Right kidney (tissue), 9 donors: ENCODE measurements at places on chromosomes 16 and 17.

DNA sequence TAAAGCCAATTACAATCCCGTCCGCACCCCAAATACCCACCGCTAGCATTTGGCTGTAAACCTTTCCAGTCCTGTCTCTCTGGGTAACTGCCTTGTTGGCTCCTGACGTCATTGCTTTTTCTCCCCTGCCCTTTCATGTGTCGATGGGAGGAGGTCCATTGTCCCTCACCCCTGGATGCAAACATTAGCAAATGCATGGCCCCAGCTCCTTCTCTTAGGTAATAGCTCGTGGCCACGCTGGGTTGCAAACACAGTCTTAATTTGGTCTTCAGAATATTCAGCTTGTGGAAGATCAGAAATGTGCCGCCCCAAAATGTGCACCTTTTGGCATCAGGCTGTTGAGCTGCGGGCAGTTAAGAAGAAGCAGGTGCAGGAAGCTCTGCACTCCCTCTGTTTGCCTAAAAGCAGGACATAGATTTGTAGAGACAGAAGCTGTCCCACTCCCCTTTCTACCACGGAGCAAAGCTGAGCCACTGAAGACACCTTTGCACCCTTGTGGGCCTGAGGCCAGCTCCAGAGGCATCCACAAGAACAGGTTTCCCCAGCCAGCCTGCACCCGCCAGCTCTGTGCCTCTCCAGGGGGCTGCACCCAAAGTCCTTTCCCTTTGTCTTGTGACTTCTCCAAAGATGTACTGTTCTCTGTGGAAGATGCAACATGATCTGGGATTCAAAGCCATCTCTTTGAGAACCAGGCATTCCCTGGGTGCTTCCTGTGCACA is 127.3 kb downstream of the MGAT5B start:
- DNase-seq, result no peak

DNA sequence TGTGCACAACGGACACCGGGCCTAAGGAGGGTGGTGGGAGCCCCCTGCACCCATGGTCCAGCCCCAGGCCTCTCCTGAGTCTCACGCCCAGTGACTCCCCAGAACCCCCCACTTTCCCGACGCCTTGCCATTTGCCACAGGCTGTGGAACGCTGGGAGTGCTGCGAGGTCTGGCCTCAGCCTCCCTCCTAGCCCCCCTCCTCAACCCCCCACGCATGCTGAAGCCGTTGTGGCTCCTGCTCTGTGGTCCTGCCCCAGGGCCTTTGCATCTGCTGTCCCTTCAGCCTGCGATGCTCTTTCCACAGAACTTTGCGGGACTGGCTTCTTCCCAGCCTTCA is 226.0 kb upstream of the GSE1 start:
- no peak for DNase-seq

DNA sequence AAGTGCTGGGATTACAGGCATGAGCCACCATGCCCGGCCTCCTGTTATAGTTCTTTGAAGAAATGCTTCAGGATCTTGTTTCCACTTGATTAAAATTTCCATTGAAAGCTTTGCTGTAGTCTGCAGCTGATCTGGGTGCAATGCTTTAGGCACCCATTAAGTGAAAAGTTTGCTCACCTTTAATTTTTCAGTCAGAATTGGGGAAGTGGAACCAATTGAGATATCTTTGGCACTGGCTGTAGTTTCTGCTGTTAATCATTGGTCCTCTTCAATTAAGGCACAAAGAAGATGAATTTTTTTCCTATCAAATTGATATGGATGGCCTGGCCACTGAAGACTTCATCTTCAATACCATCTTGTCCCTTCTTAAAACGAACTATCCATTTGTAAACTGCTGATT is 336.1 kb upstream of the TBX2 start:
- DNase-seq, result no peak

DNA sequence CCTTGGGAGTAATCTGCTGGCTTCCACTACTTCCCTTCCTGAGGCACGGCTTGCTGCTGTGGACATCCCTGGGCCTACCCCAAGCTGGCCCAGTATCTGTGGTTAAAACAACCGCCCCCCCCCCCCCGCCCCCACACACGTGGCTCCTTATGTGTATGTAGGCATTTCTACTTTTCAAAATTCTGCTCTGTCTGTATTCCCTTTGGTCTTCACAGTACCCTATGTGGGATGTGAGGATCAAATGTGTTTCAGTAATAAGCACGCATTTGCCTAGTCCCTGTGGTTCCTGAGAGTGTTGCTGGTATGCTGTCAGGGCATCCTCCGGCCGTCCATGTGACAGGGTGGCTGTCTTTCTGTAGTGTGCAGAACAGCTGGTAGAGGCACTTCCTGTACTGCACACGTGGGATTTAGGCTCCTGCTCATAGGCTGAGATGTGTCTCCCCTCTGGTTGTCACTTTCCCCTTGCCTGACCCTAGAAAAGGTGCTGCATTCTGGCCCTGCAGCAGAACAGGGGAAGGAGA is 2.2 kb downstream of the NT5M start:
- no peak for DNase-seq

DNA sequence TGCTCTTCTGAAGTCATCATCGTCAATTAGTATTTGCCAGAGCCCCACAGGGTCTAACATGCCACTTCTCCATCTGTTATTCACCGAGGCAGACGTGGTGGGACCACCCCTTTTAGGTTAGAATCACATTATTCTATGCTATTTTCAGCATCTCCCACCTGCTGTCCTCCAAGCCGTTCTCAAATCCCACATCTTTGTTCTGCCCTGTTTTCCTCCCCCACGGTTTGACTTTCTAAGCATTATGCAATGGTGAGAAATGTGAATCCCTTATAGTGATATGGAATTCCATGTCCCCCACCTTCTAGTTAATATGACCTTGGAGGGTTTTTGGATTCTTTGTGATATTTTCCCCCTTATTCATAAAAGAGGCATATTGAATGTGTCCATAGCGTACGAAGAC is 634.1 kb upstream of the RBFOX1 start:
- no peak for DNase-seq

GRCh38 chr16:24890746-24891145 is 45.0 kb downstream of the SLC5A11 start:
- DNase-seq, result no peak
